Right hindlimb (tissue), 1 donor: ENCODE measurements at places on chromosomes 3 and 15.

DNA sequence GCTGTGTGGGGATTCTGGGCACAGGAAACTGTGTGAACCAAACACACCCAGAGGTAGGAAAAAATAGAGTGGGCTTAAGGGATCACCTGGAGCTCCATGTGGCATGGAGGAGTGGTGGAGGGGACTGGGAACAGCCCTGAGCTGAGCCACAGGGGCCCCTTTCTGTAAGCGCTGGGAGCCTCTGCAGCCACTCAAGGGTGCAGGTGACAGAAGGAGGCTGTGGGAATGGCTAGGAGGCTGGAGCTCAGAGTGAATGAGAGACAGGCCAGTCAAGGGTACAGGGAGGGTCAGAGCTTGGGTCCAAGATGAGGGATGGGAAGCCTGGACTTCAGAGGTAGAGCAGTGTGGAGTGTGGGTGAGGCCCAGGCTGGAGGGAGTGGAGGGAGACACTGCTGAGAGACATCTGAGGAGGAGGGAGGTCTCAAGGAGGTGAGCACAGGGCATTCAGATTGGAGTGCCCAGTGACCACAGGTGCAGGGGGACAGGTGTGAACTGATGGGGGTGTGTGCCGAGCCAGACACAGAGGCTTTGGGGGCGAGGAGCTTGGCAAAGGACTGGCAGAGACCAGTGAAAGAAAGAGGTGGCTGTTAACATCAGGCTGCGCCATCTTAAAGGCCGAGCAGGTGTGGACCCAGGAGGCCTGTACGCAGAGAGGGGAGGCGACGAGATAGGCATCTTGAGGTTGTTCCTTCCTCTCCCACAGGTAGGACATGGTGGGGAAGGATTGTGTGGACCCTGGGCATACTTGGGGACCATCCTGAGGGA is 56.8 kb downstream of the FGD5 start:
- DNase-seq = no peak

- DNase-seq = no peak
Observed at GRCh38 chr3:43692085-43692855, 1.5 kb downstream of the ABHD5 start.

- no peak for DNase-seq
Observed at GRCh38 chr3:168995129-168995528, 668.4 kb downstream of the MECOM start.

GRCh38 chr3:25547103-25547502 is 117.6 kb downstream of the TOP2B start:
- no peak for DNase-seq

DNA sequence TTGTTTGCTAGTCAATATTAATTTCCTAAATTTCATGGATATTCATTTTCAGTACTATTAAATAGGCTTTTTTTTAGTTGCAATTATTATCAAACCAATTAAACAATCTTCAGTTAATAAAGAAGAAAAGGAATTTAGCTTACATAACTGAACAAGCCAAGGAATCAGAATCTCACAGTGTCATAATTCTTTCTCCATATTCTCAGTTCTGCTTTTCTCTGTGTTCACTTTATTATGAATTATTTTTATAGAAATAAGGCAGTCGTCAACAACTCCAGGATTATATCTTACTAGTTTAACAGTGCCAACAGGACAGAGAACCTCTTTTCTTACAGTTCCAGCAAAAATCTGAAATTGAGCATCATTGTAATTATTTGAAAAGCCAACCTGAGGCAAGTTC is 221.7 kb downstream of the CGGBP1 start:
- DNase-seq = no peak

- no peak for DNase-seq
Observed at GRCh38 chr15:26081758-26082220, 218.7 kb upstream of the ATP10A start.

DNA sequence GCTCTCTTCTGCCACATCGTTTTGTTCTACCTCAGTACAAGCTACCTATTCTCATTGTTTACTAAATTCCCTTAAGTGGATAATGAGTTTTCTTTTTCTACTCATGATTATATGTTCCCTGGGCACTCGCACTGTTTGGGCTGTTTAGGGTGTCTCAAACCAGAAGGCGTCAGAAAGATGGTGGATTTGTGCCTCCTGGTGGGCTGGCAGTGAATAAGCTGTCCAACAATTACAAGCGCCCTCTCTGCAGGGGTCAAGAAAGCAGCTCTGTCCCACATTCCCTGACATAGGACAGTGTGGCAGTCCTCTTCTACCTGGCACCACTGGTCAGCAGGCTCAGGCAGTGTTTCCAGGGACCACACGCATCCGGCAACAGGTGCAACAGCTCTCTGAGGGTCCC is 173.4 kb upstream of the PPP2R3A start:
- no peak for DNase-seq

DNA sequence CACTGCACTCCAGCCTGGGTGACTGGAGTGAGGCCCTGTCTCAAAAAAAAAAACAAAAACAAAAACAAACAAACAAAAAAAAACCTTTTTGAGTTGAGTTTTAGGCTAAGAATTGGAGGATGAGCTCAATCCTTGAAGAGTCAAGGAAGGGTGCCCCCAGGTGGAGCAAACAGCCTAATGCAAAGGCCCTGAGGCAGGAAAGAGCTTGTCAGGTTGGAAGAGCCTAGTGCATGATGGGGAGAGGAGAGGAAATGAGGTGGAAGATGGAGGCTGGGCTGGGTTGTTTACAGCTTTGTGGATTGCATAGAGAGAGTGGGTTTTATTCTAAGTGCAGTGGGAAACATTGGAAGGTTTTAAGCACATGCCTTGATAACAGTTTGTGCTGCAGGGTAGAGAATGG is 2.1 kb upstream of the SNX22 start:
- no peak for DNase-seq

GRCh38 chr3:32383136-32383711 is 8.4 kb upstream of the CMTM7 start:
- no peak for DNase-seq

- no peak for DNase-seq
Observed at GRCh38 chr3:29708884-29709283, 428.0 kb downstream of the RBMS3 start.

DNA sequence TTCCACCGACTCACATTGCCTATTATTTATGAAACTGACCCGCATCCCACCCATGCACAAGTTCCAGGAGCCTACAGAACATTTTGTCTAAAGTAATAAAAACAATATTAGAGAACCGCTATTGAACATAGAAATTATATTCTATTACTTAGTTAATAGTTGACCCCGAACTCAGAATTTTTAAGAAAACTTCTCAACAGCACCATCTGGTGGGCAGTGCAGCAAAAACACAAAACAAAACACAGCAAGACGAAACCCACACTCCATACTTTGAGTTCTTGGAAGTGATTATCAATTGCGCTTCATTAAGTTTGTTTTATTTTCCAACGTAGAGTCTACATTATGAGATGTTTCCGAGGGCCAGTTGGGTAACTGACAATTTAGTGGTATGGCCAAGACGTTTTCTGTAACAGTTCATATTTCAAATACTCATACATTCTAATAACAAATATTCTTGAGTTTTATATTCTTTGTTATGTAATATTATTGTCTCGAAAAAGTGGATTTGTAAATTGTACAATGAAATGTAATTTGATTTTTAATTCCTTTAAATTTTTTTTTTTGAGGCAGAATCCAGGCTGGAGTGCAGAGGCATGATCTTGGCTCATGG is 24.0 kb upstream of the C3orf70 start:
- DNase-seq = peak; percentile 64

GRCh38 chr3:73520931-73521461 is 103.7 kb downstream of the PDZRN3 start:
- peak; percentile 93 for DNase-seq

DNA sequence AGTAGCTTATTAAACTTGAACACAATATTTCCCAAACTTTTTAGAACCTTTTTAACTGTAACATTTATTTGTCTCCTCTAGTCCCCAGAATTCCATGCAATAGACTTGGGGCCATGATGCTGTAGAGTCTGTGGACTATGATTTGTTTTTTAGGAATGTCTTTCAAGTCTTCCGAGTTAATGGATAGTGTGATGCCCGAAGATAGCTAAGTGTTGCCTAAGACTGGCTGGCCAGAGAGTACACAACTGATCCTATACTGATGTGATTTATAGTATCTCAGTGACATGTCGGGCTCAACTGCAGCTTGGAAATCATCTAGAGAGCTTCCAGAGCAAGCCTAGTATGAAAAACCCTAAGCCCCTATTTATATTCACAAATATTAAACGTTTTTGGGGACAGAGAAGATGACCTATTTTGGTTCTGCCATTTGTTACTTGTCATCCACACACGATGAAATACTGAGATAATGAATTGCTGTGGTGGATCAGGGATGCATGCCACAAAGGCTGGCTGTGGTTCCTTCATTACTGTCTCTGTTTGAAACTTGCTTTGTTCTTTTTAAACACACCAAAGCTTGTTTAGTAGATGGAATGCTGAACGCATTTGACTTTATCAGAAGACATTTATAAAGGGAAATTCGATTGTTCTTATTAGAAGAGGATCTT is 507.4 kb downstream of the TAFA4 start:
- no peak for DNase-seq

DNA sequence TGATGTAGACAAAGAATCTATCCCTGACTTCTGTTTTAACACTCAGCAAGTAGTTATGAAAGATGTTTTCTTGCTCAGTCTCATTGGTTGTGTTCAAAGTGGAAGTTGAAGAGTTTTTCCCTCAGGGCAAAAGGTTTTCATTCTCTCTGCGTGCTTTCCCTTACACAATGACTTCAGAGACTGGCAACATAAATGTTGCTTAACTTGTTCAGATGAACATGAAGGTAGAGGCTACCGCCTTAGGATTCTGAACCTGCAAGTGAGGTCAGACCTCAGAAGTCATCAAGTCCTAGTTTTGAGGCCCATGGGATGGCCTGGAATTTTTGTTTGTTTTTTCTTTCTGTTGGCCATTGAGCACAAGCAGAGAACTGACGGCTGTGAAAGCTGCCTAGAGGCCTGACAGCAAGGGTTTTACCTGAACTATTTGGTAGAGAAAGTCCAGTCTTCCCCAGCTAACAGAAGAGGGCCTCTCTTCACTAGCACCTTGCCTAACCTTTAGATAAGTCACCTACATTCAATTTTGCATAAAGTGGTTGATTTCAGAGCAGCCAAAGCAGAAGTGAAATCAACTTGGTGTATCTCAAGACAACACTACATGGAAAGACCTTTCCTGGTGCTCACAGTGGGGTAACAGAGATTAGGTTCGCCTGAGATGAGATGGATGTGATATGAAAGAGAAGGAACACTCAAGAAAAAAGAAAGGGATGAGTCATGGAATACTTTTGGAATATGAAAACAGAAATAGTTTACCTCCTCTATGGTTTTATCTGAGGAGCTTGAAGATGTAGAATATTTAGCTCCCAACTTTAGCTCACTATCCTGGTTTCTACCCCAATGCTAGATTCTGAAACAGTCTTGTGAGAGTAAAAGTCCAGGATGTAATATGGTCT is 53.6 kb upstream of the AP4E1 start:
- no peak for DNase-seq

DNA sequence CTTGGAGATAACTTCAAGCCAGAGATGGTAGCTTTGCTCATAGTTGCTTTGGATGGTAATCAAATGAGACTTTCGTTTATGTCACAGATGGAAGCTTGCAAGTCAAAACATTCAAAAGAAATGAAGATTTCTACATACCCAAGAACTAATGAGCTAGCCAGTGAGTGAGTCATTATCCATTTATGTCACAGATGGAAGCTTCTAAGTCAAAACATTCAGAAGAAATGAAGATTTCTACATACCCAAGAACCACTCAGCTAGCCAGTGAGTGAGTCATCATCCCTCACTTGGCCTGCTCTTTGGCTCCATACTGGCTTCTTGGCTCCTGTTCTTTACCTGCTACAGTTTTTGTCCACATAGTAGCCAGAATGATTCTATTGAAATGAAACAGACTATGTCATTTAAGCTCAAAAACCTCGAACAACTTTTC is 559.8 kb upstream of the CBLB start:
- DNase-seq = no peak

GRCh38 chr3:51617597-51617996 is 53.5 kb upstream of the TEX264 start:
- DNase-seq = no peak

DNA sequence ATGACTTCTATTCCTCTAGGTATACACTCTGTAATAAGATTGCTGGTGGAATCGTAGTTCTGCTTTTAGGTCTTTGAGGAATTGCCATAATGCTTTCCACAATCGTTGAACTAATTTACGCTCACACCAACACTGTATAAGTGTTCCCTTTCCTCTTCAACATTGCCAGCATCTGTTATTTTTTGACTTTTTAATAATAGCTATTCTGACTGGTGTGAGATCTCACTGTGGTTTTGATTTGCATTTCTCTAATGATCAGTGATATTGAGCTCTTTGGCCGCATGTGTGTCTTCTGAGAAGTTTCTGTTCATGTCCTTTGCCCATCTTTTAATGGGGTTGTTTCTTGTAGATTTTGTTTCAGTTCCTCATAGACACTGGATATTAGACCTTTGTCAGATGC is 12.8 kb downstream of the NXPE3 start:
- DNase-seq = no peak

- DNase-seq = no peak
Observed at GRCh38 chr3:13199006-13199776, 126.0 kb upstream of the IQSEC1 start.

DNA sequence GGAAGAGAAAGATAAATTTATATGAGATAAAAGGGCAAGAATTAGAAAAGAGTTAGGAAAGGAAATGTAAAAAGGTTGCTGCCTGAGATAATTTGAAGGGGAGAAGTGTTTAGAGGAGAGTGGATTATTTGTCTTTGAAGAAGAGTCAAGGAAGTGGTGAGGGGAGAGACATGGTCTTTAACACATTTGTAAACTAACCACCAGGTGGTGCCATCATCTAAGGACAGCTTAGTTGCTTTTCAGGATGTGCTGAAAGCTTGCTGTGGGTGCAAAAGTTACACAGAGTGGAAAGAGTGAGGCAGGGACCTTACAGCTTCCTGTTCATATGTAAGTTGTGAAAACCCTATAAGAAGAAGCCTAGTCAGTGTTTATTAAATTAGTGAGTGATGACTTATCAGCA is 114.1 kb upstream of the DNAJC19 start:
- DNase-seq = no peak

DNA sequence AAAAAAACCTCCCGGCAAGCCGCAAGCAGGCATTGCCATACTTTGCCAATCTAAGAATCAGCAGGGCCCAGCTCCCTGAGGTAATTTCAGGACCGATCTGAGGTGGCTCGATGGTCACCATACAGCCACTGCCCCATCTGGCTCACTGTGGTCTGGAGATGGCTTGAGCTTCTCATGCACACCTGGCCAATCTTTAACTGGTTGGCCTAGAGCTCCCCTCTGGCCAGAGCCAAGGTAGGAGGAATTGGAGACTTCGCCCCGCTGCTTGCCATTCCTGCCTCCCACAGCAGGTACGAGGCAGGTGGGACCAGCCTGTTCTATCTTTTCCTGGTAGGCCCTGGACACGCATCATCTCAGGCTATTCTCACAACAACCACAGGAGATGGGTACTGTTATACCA is 10.1 kb downstream of the CYP1A2 start:
- DNase-seq = no peak

DNA sequence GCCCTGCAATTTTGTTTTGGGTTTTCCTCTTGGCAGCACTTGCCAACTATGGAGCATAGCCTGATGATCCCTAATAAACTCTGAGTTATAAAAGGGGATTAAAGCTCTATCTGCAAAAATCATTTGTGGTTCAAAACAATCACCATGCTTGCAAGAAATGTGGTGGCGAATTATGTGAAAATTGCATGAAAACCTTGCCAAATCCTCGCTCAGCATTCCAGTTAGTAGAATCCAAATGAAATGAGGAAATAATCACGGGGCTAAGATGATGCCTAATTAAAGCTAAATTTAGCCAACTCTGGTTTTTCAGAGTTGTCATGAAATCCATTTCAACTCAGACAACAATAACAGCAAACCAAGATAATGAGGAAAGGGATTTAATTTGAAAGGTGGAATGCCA is 73.0 kb upstream of the PROK2 start:
- no peak for DNase-seq
